KG1 (cell line): ENCODE measurements at places on chromosomes 1 and 21.

DNA sequence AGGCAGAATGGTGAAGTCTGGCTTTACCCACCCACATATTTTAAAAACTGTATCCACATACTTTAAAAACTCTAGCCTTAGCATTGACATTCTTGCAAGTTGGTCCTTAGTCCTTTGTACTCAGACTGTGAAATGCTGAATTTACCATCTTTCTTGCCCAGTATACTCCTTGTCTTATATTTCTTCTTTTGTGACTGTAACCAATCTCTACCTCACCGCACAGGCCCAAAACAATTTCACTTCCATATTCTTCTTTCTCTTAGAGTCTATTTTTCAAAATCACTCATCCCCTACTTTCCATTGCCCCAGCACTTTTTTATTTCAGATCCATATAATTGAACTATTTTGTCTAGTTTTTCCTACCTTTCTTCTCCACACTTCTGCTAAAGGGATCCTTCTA, 892.4 kb upstream of the B3GALT2 start:
- no peak for DNase-seq

DNA sequence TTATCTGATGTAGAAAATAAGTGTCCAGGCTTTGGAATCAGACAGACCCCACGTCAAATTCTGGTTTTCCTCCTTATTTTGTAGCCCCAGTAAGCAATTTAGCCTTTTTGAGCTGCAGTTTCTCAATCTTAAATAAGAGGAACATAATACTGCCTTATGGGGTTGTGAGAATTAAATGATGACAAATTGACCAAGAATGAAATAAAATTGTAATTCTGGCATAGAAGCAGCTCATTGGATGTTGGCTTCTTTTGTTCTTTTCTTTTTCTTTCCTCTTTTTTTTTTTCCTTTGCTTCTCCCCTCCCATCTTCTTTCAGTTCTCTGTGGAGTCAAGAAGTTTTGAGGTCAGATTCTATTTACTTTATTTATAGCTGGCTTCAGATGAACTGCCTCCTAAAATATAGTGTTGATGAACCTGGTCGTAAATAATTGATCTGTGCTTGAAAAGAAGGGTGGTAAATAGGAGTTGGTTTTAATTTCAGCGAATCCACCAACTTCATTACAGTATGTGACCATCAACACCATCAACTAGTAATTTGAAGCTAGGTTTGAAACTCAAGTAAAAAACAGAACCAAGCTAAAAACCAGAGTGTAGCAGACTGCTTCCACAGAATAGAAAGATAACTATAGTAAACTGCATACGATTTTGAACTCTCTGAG, 81.1 kb downstream of the CACHD1 start:
- DNase-seq: no peak

- DNase-seq: no peak
Measured at GRCh38 chr1:186404454-186405051, 28.9 kb downstream of the ODR4 start.

DNA sequence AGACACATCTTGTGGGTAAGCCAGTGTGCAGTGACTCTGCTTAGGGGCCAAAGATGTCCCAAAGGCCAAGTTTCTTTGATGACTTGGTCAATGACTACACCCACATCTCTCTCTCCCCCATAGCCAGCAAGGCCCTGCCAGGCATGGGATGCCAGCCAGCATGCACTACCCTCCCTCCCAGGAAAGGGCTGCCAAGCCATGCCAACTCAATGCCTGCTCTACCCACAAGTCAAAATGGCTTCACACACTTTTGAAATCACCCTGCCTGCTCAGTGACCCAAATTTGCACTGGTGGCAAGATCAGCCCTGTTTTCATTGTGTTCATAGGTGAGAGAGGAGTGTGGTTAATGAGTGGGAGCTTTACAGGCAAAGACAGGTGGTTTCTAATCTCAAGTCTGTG, 112.5 kb downstream of the MATN1 start:
- DNase-seq: no peak

- no peak for DNase-seq
Measured at GRCh38 chr1:219582296-219582695, 30.6 kb downstream of the ZC3H11B start.

DNA sequence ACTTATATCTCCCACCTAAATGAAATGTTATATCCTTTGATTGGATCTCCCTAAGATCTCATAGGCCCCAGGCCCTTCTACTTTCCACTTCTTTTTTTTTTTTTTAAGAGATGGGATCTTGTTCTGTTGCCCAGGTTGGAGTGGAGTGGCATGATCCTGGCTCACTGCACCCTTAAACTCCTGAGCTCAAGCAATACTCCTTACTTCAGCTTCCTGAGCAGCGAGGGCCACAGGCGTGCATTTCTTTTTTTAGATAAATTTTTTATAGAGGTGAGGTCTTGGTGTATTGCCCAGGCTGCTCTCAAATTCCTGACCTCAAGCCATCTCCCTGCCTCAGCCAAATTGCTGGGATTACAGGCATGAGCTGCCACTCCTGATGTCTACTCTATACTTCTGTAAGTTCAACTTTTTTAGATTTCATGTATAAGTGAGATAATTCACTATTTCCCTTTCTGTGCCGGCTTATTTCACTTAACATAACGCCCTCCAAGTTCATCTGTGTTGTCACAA, 987.5 kb upstream of the NCAM2 start:
- DNase-seq: no peak

DNA sequence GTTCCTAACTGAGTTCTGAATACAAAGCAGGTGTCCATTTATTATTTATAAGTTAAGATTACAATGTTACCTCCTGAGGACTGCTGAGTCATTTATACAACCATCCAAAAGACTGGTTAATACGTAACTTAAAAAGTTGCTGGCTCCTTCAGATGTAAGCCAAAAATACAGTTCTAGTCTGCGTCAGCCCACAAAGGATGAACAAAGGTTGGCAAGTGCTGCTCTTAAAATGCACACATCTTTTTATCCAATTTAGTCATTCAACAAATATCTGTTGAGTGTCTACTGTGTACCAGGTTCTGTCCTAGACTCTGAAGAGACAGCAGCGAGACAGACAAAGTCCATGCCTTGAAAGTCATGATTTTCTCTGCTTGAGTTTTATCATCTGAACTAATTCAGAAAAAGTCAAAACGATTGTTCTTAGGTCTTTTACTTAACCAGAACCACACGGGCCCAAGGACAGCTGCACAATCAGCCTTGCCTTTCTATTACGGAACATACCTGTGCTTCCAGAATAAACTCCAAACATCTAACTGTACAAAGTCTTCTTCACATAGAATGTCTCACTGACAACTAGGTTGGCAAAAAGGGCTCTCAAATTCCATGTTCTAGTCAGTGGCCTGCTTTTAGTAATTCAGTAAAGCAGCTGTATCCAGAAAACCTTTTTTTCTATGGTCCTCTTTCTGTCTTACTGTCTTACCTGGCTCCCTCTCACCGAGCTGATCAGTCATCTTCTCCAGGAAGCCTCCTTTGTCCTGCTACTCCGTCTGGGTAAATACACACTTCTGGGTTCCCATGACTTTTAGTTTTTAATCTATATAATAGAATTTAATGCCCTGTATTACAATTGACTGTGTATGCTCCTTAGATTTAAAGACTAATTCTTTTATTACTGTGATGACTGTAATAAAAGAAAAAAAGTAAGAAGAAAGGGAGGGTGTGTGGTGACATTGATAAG, 15.5 kb upstream of the CNN3 start:
- no peak for DNase-seq

- DNase-seq: no peak
Measured at GRCh38 chr21:16592381-16592780, 862.6 kb downstream of the USP25 start.

GRCh38 chr1:30764939-30765555, 7.5 kb upstream of the LAPTM5 start:
- DNase-seq: no peak

GRCh38 chr1:220894924-220895256, 15.6 kb downstream of the HLX start:
- DNase-seq: no peak

DNA sequence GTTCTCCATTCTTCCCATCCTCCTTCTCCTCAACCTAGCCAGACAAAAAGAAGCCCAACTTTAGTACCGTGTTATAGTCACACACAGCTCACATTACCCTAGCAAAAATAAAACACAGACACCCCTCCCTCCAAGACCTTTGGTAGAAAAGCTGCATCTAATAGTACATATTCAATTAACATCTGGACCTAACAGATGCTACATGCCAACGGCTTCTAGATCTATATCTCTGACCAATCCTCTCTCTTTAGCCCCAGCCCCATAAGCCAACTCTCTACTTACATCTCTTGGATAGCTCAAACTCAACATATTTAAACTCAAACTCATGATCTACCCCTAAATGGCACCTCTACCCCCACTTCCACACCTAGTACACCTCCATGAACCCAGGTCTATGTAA, 233.1 kb downstream of the KCNH1 start:
- DNase-seq: no peak

DNA sequence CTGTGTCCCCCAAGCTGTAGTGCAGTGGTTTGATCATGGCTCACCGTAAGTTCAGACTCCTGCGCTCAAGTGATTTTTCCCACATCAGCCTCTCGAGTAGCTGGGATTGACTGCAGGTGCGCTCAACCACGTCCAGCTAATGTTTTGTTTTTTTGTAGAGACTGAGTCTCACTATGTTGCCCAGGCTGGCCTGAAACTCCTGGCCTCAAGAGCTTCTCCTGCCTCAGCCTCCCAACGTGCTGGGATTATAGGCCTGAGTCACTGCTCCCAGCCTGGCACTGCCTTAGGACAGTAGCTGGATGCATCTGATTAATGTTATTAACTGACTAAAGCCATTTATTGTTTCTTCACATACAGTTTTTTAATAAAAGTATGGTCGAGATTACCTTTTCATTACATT, 40.2 kb downstream of the RNF11 start:
- no peak for DNase-seq

GRCh38 chr1:61930116-61930645, 187.9 kb downstream of the PATJ start:
- DNase-seq: no peak

GRCh38 chr1:57091642-57092041, 125.8 kb upstream of the C8B start:
- DNase-seq: no peak

DNA sequence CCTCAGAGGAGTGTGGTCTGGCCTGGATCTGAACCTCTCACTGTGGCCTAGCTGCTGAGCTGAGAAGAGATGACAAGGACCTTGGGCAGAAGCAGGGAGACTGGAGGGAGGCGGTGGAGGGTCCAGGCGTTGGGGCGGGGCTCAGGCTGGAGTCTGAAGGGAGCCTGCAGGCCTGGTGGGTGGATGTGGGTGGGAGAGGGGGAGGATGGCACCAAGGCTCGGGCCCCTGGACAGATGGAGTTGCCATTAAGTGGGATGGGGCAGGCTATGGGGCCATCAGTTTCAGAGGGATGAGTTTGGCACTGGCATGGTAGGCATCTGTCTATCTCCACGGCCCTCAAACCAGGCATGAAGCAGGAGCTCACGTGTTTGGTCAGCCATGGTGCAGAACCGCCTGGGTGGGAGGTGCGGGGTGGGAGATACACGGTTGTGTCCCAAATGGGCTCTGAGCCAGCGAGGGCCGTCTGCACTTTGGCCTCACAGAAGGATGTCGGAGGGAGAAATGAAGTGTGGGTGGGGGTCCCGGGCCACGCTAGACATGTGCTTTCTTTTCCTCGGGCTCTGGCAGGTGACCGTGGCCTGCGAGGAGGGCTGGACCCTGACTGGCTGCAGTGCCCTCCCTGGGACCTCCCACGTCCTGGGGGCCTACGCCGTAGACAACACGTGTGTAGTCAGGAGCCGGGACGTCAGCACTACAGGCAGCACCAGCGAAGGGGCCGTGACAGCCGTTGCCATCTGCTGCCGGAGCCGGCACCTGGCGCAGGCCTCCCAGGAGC, 23.6 kb downstream of the PCSK9 start:
- no peak for DNase-seq

DNA sequence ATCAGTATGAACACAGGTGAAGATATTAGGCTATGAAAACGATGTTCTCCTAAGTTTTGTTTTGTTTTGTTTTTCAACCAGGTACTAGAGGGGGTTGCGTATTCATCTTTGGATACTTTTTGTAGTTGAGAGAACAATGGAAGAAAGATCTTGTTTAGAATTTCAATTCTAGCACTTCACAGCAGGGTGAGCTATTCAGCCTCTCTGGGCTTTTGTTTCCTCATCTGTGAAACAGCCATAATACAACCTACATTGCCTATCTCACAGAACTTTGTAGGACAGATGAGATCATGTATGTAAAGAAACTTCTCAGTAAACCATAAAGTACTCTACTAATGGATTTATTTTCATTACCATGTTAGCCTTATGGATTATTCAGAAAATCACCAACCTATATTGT, 199.5 kb downstream of the GPATCH2 start:
- no peak for DNase-seq

DNA sequence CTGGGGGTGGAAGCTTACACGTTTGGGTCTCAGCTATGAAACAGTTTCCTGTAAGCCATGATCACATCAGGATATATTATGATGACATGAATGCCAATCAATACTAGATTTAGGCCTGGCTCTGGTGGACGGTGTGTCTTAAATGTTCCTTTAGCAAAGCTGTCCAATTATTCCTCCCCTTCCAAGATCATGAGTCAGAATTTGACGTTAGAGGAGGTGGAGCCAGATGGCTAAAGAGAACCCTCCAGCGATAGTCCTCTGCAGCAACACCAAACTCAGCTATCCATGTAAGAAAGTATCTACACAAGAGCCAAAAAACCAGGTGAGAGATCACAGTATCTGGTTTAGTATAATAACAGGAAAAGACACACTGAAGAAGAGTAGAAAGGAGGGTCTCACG, 47.8 kb downstream of the PACC1 start:
- DNase-seq: no peak

- DNase-seq: no peak
Measured at GRCh38 chr1:85259912-85260274, 431 bp upstream of the C1orf52 start.

GRCh38 chr1:245707941-245708340, 553.2 kb downstream of the KIF26B start:
- no peak for DNase-seq
